ENCODE measurements at places on chromosomes 1 and 21. TPM values are rescaled to one million over a fixed set of nuclear protein-coding genes. Genes with fewer than 3 reads are reported as not detected.

DNA sequence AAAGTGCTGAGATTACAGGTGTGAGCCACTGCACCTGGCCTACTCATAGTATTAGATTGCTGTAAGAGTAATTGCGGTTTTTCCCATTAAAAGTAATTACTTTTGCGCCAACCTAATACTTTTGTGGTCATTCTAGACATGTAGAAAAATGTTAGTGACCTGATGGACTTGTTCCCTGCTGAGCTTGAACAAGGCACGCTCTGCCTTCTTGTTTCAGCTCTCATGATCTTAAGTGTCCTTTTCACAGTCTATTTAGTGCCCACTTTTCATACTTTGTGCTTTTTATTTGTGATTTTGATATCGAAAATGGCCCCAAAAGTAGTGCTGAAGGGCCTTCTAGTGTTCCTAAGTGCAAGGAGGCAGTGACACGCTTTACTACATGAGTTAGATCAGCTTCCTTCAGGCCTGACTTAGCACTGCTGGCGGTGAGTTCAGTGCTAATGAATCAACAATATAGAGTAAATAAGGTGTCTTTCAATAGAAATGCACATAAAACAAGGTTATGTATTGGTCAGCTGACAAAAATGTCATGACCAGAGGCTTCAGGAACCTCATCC, 5.6 kb upstream of the RD3 start:
- peaks cover 16% of the 10 kb centered on the region for H3K4me1 ChIP-seq
- H3K36me3 ChIP-seq = no peaks in the 10 kb centered on the region
- H3K4me3 ChIP-seq = no peak overlapping the region
- DNase-seq = no peak
- no peak overlapping the region for H3K27ac ChIP-seq
- no peaks in the 10 kb centered on the region for H3K27me3 ChIP-seq

DNA sequence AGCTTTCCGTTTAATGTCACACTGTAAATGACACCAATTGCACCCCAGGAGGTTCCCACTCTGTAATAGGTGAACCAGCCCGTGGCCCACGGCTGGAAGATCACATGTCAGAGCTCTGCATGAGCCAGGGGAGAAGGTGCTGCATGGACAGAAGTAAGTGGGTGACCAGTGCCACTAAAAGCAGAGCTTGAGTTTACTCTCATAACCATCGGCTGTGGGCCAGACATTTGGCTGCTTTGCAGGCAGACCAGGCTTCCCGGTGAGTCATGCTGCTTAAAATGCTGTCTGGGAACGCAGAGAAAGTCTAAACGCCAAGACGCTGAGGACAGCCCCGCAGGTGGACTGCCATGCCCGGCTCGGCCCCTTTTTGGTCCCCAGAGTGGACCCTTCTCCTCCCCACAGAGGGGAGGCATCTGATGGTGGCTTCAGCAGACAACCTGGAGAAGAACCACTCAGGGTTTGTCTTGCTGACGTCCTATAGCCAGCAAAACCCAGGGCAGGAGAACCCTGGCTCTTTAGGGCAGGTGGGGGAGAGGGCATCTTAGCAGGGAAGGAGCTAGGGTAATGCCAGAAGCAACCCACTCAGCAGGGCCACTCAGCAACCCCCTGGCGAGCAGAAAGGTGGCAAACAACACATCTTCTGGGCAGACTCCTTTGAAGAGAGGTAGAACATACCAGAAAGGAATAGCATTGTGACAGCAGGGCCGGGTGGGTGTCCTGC, 7.3 kb downstream of the KIAA2013 start:
- H3K36me3 ChIP-seq = peaks cover 6% of the 10 kb centered on the region
- H3K4me3 ChIP-seq = no peak overlapping the region
- DNase-seq = peak; percentile 91
- H3K4me1 ChIP-seq = no peaks in the 10 kb centered on the region
- no peaks in the 10 kb centered on the region for H3K27me3 ChIP-seq
- peak overlapping the region; percentile 72 for H3K27ac ChIP-seq

DNA sequence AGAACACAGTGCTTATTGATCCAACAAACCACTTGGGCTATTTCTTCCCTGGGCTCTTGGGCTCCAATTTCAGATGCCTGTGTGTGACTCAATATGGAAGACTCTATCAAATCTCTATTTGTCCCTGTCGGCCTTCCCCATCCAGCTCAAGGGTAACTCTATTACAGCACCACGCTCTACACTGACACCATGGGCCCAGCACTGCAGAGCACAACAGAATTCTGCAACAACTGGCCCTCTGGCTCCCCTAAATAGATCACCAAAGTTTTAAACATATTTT, 51.7 kb downstream of the CAPZB start:
- DNase-seq = no peak
- H3K4me1 ChIP-seq = peaks cover 99% of the 10 kb centered on the region
- no peaks in the 10 kb centered on the region for H3K27me3 ChIP-seq
- H3K4me3 ChIP-seq = no peak overlapping the region

CFAP57 gene
- not detected for polyA plus RNA-seq

GRCh38 chr1:197448121-197448779, 180.2 kb downstream of the CRB1 start:
- H3K27ac ChIP-seq = no peak overlapping the region
- no peak overlapping the region for H3K4me3 ChIP-seq
- no peak for DNase-seq
- H3K27me3 ChIP-seq = no peaks in the 10 kb centered on the region

GRCh38 chr1:117030271-117030877, 28.8 kb downstream of the CD101 start:
- H3K27ac ChIP-seq = no peak overlapping the region
- H3K36me3 ChIP-seq = no peaks in the 10 kb centered on the region
- H3K27me3 ChIP-seq = no peaks in the 10 kb centered on the region

- no peak overlapping the region for H3K4me3 ChIP-seq
- no peaks in the 10 kb centered on the region for H3K27me3 ChIP-seq
- no peaks in the 10 kb centered on the region for H3K36me3 ChIP-seq
- no peaks in the 10 kb centered on the region for H3K4me1 ChIP-seq
Measured at GRCh38 chr1:234014208-234014607, 109.7 kb downstream of the SLC35F3 start.

DNA sequence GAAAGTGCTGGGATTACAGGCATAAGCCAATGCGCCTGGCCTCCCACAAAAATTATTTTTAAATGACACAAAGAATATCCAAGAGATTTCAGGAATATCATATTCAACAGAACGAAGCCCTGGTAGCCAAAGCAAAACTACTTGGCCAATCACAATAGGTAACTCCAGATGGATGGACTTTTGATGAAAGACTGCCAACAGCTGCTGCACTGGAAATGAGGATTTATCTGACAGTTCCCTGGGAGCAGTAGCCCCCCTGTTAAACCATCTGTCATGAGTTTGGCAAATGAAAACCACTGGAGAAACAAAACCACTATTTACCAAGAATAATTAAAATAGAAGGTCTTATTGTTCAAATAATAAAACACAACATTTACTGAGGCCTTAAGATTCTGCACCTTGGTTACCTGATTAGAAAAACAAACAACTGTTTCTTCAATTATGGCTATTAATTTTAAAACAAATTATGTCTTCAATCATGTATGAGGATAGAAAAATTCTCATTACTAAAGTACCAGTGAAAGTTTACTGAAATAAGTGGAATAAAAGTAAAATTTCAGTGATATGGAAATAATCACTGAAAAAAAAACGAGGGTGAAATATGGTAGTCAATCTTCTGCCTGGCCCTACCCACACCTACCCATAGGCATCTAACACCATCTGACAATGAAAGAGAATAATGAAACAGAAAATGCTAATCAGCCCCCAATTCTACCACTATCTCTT, 34.3 kb upstream of the PSMG1 start:
- no peaks in the 10 kb centered on the region for H3K27me3 ChIP-seq
- H3K27ac ChIP-seq = no peak overlapping the region
- H3K36me3 ChIP-seq = peaks cover 5% of the 10 kb centered on the region
- H3K4me1 ChIP-seq = no peaks in the 10 kb centered on the region

- no peak overlapping the region for H3K27ac ChIP-seq
- DNase-seq = no peak
- H3K4me3 ChIP-seq = no peak overlapping the region
- H3K36me3 ChIP-seq = no peaks in the 10 kb centered on the region
- H3K4me1 ChIP-seq = no peaks in the 10 kb centered on the region
Measured at GRCh38 chr1:1941211-1941841, 22.2 kb upstream of the TMEM52 start.

LCE2C gene
- polyA plus RNA-seq = not detected

GRCh38 chr1:236980673-236981072, 23.6 kb downstream of the MT1HL1 start:
- H3K36me3 ChIP-seq = no peaks in the 10 kb centered on the region
- no peak overlapping the region for H3K4me3 ChIP-seq
- H3K4me1 ChIP-seq = no peaks in the 10 kb centered on the region
- no peak overlapping the region for H3K27ac ChIP-seq
- DNase-seq = no peak

DNA sequence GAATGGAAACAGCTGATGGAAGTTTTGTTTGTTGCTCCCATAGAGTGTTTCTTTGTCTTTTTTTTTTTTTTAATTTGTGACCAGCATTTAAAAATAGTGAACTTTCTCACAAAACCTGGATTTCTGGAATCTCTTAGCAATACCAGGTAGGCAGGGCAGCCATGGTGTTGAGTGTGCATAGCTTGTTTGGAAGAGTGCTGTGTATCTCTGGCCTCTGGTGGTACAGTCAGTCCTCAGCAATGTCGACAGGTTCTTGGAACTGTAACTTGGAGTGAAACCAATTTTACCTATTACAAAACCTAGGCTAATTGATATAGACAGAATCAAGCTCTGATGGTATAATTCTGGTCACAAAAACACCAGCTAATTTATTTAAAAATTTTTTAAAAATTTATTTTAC, 6.7 kb downstream of the AADACL3 start:
- no peaks in the 10 kb centered on the region for H3K4me1 ChIP-seq
- no peak for DNase-seq
- no peaks in the 10 kb centered on the region for H3K27me3 ChIP-seq
- no peaks in the 10 kb centered on the region for H3K36me3 ChIP-seq

KPRP gene
- not detected for polyA plus RNA-seq

DNA sequence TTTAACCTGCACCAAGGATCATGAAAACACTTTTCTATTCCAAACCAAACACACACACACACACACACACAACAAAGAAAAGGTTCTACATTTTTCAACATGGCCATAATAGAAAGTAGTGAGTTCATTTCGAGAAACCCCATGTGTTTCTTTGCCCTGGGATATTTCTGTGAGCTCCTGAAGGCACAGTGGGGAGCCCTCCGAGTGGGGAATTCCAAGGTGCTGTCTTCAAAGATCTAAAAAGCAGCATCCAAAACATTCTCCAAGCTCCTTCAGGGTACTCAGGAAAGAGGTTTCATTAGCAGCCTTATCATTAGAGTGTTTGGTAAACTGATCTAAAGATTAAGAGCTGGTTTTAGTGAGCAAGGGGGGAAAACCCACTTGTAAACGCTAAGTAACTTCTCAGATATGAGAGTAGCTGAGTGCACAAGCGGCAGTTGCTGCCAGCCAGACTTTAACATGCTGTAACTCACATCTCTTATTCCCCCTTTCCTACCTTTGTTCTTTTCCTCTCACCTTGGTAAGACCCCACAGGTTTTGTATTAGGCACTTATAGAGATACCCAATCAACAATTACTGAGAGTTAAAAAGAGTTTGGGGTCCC, 38.3 kb downstream of the ZC3H11B start:
- DNase-seq = no peak
- no peaks in the 10 kb centered on the region for H3K4me1 ChIP-seq
- H3K4me3 ChIP-seq = no peak overlapping the region
- H3K36me3 ChIP-seq = no peaks in the 10 kb centered on the region
- H3K27me3 ChIP-seq = no peaks in the 10 kb centered on the region
- no peak overlapping the region for H3K27ac ChIP-seq

DNA sequence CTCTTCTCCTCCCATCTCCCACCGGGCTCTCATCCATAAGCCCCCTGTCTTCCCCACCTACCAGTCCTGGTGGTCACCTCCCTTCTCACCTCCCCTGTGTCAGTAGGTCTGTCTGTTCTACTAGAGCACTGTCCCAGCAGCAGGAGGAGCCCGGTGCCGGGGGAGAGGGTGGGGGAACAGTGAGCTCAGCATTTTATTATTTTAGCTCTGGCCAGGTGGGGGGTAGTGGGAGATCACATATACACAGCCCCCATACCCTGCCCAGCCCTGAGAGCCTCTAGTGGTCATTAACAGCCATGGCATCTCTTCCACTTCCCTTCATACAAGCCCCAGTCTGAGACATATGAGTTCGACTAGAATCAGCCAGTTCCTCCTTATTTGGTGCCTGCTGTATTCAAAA, at the start of gene TMOD4:
TMOD4 (minus strand) TSS at position 119 of the 400 bp plus-strand sequence. CDS start 1,106 bp downstream, outside the sequence.
- no peaks in the 10 kb centered on the region for H3K4me1 ChIP-seq
- DNase-seq = no peak
- no peak within 1 kb of the TSS for H3K4me3 ChIP-seq
